ENCODE measurements at places on chromosomes 1 and 21.

DNA sequence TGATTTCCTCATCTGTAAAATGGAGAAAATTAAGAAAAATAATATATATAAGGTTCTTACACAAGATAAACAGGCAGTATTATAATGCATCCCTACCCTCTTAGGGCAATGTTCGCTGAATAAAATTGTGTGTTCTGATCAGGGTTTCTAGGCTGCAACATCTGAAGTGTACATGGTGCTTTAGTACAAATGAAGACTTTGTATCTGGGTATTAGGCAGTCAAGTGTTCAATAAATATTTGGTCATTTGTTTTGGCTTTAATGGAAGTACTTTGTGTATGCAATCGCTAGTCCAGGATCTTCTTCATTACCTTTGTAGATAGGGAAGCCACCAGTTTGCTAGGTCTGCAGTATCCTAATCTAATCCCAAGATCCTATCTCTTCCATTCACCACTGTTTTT, 28.1 kb downstream of the DNASE2B start:
- DNase-seq: no peak

GRCh38 chr1:39352881-39353280, 138.6 kb upstream of the BMP8A start:
- DNase-seq: no peak

DNA sequence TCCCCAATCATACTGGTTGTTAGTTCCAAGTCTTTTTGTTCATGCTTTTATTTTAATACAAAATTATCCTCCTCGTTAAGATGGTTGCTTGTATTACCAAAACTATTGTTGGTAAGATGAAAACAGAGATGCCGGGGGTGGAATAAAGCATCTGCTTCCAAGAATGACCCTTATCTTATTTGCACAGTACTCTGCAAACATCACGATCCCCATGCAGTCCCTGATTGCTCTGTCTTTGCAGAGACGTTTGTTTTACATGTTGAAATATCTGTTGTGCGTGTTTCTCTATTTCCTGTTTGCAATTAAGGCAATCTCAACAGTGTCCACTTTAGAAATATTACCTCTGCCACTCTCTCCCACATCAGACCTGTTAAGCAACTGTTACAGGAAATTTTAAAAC, 141.3 kb upstream of the NCAM2 start:
- DNase-seq: no peak

DNA sequence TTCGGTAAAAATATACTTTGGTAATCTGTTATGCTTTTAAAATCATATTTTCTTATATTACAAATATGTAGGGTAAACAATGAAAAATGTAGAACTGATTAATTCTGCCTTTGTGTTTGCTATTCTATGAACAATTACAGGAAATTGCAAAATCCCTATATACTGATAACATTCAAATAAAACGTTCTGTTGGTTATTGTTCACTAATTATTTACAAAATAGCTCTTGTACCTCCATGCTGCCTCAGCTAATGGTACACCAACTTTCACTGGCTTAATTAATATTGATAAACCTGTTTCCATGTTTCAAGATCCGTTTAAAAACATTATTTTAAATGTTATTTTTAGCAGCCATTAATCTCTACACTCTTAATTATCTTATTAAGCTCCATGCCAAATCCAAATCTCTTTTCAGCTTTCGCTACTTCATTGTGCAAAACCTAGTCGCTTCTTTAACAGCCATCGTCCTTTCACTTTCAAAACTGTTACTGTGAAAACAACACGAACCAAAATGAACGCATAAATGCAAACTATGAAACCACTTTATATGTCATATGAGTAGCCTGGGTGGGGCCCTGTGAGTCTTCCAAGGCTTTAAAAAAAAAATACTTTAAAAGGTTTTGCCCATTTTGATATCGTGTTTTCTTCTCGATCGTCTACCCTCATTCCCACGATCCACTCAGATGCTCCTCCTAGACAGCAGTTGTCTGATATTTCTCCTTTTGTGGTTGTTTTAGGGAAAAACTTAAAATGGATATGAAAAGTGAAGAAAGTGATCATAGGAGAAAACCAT, 807.1 kb downstream of the USP25 start:
- no peak for DNase-seq

GRCh38 chr1:45136984-45137383, 69.4 kb downstream of the ZSWIM5 start:
- DNase-seq: no peak

DNA sequence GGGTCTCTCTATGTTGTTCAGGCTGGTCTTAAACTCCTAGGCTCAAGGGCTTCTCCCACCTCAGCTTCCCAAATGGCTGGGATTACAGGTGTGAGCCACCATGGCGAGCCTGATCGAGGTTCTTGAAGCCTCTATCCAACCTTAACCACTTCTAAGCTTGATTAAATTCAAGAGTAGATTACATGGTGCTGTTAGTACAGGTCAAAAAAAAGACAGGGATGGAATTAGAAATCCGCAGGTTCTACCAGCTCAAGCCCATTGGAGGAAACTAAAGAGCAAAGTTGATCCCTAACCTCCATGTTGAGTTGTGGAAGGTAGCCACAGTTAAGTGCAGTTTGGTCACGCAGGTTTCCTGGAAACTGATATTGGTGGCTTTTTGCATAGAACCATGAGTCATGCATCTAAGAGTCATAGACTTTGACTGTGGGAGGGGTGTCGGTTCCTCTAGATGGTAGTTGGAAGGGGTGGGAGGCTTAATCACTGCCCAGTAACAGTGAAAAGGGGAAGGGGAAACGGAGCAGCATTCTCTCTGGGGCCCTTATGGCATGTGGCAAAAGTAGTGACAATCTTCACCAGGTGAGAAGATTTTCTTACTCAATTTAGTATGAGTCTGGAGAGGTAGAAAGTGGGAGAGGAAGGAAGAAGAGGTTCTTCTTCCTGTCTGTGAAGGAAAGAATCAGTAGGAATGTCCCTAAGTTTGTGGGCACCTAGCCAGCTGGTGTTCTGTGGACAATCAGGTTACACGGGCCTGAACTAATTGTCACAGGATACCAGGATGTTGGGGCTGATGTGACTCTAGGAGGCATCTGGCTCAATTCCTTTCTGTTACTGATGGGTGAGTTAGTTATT, 7.0 kb downstream of the CD53 start:
- DNase-seq: peak; percentile 58

GRCh38 chr1:77143529-77144121, 75.6 kb downstream of the PIGK start:
- DNase-seq: no peak

DNA sequence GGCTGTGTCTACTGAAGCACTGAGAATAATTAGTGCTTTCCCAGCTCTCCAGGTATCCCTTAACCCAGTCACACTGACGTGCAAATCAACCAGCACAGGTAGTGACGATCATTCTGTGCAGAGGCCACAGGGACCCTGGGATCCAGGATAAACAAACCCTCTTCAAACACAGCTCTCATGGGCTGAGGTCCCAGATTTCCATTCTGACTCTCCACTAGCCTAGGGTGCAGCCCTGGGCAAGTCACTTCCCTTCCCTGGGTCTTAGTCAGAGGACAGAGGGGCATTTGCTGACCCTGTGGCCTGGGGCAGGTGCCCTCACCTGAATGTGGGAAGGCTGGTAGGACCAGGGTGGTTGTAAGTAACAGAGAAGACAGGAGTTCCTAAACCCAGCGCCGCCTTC, 724.7 kb downstream of the MATN1 start:
- DNase-seq: no peak

DNA sequence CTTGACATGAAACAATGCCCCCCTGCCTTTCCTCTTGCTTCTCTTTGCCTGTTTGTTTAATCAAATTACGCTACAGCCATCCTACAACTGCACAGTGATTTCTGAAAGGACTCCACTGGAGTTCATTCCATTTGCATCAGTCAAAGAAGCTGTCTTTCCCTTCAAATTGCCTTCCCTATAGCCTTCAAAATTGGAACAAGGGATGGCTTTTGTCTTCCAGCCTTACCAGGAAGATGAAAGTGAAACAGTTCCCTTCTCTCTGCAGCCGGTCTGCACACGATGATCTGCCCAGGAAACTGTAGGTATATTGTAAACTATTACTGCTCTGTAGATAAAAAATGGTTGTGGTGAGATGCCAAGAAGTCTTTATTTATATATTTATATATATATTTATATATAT, 65.6 kb upstream of the ETS2 start:
- no peak for DNase-seq

- DNase-seq: no peak
Observed at GRCh38 chr1:201609661-201610318, 70.9 kb downstream of the NAV1 start.

- DNase-seq: peak; percentile 52
Observed at GRCh38 chr21:38768471-38769063, 37.2 kb upstream of the ETS2 start.

- no peak for DNase-seq
Observed at GRCh38 chr21:24514081-24514733, 1093.1 kb downstream of the MRPL39 start.

Measured in stimulated activated CD4-positive, alpha-beta T cell treated with anti-CD3 and anti-CD28 coated beads, TNF-alpha, amount 100 ng/mL, for 48 hours (primary cell).